ENCODE measurements at places on chromosomes 3 and 15.

DNA sequence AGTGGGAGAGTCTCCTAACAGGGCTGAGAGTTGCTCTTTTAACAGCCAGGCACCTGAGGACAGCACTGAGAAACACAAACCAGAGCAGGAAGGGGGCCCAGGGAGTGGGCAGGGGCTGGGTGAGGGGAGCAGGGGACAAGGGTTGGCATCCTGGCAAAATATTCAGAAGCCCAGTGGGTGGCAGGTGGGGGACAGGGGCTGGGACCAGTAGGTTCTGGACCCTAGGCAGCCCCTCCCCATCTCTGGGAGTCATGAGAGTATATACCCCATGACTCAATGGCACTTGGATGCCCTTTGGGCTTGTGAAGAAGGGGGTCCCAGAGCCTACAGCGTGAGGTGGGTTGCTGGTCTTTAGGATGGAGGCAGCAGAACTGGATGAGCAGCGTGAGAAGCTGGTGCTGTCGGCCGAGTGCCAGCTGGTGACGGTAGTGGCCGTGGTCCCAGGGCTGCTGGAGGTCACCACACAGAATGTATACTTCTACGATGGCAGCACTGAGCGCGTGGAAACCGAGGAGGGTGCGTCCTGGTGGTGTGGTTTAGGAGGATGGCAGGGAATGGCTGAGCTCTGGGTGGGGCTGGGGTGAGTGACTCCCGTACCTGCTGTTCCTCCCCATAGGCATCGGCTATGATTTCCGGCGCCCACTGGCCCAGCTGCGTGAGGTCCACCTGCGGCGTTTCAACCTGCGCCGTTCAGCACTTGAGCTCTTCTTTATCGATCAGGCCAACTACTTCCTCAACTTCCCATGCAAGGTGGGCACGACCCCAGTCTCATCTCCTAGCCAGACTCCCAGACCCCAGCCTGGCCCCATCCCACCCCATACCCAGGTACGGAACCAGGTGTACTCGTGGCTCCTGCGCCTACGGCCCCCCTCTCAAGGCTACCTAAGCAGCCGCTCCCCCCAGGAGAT lies 24.2 kb downstream of the NBEAL2 start:
- no peak for DNase-seq

DNA sequence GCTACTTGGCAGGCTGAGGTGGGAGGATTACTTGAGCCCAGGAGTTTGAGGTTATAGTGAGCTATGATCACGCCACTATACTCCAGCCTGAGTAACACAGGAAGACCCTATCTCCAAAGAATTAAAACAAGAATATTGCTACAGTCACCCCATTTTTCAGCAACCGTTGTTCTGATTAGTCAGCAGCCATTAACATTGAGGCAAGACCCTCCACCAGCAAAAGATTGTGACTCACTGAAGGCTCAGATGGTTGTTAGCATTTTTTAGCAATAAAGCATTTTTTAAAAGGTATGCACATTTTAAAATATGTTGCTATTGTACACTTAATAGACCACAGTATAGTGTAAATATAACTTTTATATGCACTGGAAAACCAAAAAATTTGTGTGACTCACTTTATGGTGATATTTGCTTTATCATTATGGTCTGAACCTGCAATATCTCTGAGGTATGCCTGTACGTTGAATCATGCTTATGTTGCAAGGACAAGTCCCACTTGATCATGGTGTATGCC lies 492.6 kb downstream of the SQOR start:
- no peak for DNase-seq

GRCh38 chr3:54939557-54940300 lies 11.9 kb upstream of the LRTM1 start:
- DNase-seq = no peak

DNA sequence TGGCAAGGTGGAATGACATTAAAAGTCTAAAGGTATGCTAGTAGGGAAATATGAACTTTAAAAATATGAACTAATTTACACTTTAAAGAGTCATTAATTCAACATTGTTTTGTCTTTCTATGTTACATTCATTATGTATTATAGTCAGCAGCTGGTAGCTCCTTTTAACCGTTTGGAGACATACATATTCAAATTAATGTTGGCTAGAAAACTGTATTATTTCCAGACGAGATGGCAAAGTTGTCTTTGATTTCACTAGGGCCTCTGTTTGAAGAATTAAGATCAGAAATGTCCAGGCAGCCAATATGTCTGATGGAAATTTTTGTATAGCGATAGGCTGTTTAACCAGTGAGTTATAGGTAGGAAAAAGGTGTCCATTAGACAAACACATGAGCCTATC lies 817.6 kb downstream of the GRM7 start:
- DNase-seq = no peak

- no peak for DNase-seq
These were observed 16.5 kb downstream of the EMC3 start for GRCh38 chr3:9970020-9970652.

GRCh38 chr3:68957895-68958294 lies 25.5 kb upstream of the TAFA4 start:
- no peak for DNase-seq
